CD4-positive, CD25-positive, alpha-beta regulatory T cell (primary cell): ENCODE measurements at places on chromosomes 2 and 18.

- no peak for DNase-seq
These were observed 111.1 kb downstream of the CDC42EP3 start for GRCh38 chr2:37560241-37560848.

DNA sequence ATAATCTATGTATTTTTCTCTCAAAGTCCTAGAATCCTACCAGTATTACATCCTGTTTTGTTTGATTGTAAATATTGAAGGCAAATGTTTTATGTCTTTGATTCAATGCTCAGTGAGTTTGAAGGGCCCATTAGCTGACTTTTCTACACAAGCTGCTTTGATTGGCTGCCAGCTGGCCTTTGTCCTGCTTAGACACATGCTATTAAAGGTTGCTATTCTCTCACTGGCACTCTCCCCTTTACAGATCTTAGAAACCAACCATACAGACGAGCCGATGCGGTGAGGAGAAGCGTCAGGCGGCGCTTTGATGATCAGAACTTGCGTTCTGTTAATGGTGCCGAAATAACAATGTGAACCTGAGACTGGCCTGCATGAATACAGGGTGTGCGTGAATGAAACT, 69.7 kb downstream of the PRPF40A start:
- no peak for DNase-seq

DNA sequence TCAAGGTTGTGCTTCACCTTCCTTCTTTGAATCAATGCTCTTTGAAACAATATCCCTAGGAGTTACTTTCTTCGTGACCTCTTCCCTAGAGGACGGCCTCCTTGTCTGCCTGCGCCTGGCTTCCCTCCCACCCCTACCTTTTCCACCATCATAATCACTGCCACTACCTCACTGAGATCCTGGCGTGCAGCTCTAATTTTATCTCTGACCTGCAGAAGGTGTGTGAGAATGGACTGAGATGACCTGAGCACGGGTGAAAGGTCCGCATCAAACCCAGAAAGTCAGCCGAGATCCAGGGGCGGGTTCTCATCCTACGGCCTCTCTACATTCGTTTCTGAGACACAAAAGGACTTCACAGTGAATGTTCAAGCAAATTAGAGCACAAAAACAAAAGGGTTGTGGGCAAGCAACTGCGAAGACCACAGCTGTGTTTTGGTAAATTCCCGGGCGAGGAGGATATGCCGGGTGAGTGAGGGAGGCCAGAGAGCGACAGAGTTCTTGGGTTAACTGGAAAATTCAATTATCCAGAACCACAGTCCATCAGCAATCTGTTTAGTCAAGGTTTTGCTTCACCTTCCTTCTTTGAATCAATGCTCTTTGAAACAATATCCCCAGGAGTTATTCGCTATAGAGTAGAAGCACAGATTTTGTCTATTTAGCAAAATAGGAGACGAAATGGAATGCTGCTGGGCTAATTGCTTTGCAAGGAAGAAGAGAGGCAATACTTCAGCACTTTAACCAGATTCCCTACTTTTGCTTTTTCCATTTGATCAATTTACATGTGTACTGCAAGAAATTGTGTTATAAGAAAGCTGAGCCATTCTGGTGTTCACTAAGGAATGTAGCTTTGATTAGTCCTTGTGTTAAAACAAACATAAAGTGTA, 212.6 kb downstream of the ACKR3 start:
- no peak for DNase-seq

- DNase-seq: no peak
These were observed 12.3 kb upstream of the POLI start for GRCh38 chr18:54257015-54257414.

GRCh38 chr18:30248056-30248455, 794.5 kb downstream of the DSC3 start:
- no peak for DNase-seq

- no peak for DNase-seq
These were observed 151.8 kb upstream of the UNC80 start for GRCh38 chr2:209619782-209620181.

GRCh38 chr2:14511541-14511940, 121.0 kb upstream of the LRATD1 start:
- DNase-seq: no peak

- no peak for DNase-seq
These were observed 71.0 kb downstream of the NOL4 start for GRCh38 chr18:34153711-34154110.

- DNase-seq: no peak
These were observed 201.0 kb downstream of the CYRIA start for GRCh38 chr2:16464641-16465040.

GRCh38 chr2:238091436-238092060, 8.6 kb upstream of the ESPNL start:
- no peak for DNase-seq
